ENCODE measurements at places on chromosomes 11 and 22.

DNA sequence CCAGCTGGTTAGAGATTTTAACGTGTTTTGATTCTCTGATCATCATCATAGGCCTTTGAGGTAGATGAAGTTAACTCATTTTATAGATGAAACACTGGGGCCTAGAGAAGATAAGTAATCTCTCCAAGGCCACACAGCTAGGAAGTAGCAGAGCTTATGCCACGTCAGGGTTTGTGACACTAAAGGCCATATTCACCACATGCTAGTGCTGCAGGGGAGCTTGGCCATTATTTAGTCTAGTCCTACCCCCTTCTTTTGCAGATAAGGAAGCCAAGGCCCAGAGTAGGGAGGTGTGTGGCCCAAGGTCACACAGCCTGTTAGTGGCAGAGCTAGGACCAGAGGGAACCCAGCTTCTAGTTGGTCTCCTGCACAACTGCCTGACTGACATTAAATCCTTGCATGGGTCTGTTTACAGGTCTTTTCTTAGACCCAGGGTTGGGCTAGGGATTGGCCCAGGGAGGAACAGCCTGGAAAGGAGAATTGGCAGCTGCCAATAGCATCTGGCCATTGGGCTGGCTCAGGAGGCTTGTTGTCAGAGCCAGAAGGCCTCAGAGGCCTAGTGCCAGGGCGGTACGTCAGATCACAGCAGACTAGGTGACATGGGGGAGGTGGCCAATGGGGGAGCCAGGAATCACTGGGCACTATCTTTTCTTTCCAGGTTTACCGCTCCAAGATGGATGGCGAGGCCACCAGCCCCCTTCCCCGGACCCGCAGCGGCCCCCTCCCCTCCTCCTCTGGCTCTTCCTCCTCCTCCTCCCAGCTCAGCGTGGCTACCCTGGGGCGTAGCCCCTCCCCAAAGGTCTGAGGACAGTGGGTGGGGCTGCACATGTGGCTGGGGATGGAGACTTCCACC lies 36.0 kb downstream of the PHLDB1 start:
- DNase-seq: no peak

DNA sequence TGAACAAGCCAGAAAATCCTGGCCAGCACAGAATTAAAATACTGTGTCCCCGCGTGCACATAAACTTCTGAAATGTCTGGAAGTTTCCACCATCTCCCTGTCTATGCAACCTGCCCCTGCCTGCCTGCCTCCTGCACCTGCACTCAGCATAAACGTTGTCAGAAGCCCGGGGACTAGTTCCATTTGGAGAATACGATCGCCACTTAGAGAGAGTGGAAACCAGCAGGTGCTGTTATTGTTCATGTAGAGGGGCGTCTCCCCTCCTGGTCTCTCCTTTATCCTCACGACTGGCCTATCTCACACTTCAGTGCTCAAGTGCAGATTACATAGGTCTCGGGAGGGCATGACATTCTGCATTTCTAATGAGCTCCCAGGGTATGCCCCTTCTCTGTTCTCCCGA lies 35.6 kb downstream of the MPPED1 start:
- DNase-seq: peak; percentile 89

DNA sequence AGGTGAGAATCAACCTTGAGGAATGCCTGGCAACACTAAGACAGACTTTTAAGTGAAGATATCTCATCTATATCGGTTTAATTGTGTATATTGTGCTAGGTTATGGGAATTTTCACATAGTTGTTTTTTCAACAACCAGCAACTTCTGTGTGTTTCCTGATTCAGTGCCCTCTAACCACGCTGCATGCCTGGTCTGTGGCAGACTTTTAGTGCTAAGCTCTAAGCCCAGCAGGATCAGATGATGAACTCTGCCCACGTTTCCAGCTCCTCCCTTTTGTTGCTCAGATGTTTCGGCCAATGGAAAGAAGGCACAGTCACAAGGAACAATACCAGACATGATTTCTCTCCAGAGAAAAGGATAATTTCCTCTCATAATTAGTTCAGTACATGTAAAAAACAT lies 1.4 kb upstream of the VWA5A start:
- DNase-seq: no peak

DNA sequence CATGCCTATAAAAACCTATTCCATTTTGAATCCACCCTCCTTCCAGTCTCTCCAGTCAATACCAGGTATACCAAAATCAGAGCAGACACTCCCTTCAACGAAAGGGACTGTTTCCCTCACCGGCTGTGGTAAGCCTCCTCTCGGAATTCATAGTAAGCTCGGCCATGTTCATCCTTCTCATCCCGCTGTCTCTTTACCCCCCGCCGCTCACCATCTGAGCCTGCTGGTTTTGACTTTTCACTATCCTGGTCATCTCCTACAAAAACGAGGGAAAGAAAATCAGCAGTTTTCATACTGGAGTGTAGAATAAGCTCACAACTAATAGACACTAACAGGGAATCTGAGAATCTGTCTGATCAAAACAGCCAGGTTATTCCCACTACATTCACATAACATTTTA lies 3.1 kb downstream of the HNRNPUL2 start:
- no peak for DNase-seq

GRCh38 chr11:67996622-67997474 lies 7.0 kb downstream of the UNC93B1 start:
- DNase-seq: no peak

- DNase-seq: no peak
These were observed 148.3 kb upstream of the CADM1 start for GRCh38 chr11:115652496-115652895.

DNA sequence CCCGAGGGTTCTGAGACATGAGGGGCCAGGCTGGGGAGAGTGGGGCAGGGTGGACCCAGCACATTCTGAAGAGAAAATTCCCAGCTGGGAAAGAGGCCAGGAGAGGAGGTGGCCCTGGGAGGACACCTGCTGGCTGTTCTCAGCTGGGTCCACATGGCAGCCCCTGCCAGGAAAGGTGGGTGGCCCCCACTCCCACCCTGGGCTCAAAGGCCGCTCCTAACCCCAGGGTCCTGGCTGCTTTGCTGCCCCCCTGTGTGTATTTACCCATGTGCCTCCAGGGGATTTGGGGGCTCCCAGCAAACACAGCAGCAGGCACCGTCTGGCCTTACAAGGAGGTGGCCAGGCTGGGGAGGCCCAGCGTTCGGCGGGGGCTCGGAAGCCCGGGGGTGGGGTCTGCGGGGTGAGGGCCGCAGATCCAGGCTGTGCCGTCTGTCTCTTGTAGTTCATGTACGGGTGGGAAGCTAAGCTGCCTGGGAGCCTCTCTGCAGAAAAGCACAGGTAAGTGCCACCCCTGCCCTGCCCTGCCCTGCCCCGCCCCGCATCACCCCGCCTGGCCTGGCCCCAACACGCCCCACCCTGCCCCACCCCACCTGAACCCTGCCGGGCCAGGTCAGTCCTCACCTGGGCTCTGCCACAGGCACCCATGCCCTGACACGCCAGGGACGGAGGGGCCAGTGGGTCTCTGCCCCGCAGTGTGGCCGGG lies 10.6 kb downstream of the MUC5B start:
- DNase-seq: no peak

GRCh38 chr22:29144786-29145160 lies 60.9 kb upstream of the EMID1 start:
- no peak for DNase-seq

- no peak for DNase-seq
These were observed 90.5 kb upstream of the POU2AF2 start for GRCh38 chr11:111155021-111155420.

DNA sequence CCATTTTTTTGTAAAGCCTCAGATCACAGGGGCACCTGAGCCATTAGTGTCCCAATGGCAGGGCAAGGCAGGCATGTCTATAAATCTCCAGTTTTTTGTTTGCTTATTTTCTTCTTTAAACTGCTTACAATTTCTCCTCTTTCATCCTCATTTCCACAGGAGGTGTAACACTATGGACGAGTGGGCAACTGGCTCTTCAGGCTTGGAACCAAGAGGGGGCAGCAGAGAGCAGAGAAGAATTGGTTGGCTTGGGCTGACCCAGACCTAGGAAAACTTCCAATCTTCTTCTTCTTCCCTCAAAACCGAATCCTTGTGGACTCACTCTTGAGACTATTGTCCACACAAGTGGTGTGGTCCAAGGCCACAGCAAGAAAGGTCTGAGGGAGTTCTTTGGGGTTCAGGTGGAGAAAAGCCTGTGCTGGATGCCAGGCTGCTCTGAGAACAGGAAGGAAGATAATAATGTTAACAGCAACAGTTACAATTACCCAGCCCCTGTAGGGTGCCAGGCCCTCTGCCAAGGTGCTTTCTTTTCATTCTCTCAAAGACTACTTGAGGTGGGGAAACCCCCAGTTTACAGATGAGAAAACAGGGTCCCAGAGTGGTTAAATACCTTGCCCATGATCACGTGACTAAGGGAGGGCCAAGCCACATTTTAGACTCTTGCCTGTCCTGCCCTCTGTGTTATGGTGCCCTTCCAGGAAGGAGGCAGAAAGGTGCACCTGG lies 70.7 kb upstream of the E2F8 start:
- peak; percentile 45 for DNase-seq

GRCh38 chr11:44600839-44601383 lies 35.4 kb downstream of the CD82 start:
- DNase-seq: no peak

- no peak for DNase-seq
These were observed 3.3 kb downstream of the FXYD6 start for GRCh38 chr11:117872975-117873827.

GRCh38 chr22:48171271-48171691 lies 1408.8 kb downstream of the TBC1D22A start:
- DNase-seq: no peak

DNA sequence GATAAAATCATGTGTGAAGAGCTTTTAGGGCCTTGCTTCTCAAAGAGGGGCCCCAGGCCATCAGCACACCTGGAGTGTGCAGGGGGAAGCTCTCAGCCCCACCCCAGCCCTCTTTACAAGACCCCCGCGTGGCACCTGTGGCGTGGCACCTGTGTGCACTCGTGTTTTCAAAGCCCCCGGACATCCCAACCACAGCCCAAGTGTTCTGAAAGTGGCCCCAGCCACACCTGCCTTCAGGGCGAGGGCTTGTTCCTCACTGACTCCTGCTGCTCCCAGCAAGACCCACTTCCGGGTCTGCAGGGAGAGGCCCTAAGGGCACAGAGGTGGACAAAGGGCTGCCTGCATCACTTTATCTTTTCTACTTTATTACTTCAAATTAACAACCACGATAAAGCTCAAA lies 17.5 kb upstream of the TMEM184B start:
- no peak for DNase-seq

DNA sequence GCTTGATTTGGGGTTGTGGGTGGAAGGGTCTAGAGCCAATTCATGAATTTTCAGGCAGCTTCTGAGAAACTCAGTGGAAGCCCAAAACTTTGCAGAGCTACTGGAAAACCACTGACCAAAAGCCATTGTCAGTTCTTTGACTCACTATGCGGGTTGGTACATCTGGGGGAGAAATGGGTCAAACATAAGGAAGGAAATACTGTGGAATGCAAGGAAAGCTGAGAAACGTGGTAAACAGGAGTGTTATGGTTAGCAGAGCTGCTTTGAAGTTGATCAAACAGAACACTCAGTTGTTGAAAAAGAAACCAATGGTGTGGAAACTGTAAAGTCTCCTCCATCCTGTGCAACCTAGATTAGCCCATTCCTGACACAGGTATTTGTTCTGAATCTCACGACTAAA lies 6.3 kb upstream of the ABTB2 start:
- DNase-seq: no peak

DNA sequence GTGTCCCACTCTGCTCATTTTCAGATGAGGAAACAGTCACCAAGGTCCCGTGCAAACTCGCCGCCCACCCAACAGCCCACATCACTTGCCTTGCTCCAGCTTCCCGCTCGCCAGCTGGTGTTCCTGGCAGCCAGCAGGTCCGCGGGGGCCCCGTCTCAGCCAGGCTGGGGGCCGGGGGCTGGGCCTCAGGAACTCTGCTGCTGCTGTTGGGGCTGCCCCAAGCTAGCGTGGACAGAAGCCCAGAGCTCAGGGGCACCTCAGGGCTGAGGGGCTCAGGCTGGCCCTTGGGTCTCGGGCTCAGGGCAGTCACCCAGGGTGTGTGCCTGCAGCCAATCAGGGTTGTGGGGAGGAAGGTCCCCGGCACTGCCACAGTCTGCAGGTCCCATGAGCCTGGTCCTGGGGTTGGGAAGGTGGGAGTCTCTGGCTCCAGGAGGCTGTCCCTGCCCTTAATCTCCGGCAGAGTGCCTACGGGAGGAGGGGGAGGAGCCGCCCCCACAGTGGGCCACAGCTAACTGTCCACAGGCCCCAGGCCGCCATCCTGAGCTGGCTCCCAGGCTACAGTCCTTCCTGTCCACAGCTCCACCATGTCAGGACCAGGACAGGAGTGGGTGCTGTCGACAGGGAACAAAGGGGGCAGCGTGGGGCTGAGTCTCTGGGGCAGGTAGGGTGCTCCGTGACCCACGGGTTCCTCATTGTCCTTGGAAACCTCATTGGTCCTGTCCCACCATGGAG lies 65.2 kb downstream of the ARFGAP3 start:
- no peak for DNase-seq

DNA sequence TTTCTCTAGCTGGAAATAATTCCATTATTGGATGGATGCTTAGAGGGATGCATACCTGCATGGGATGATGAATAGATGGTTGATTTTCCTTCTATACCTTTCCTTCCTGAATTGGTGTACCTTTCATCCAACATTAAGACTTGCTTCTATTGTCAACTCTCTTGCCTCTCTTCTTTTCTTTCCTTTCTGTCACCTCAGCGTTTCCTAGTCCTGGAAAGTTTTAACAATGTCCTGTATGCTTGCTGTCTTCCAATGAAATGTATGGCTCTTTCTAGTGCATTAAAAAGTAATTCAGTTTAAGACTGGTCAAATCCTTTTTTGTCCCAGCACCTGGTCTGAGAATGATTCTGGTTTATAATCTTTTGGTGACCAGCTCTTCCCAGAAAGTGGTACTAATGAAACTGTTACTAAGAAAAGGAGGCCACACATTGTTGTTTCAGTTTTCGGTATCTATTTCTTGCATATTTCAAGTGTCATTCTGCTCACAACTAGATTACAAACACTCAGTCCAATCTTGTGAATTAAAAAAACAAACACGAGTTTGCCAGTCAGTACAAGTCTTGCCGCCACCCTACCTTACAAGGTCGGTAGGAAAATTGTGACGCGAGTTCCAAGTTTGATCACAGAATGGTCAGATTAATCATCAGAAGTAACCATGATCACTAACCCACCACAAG lies 8.0 kb downstream of the POU2AF1 start:
- DNase-seq: no peak

DNA sequence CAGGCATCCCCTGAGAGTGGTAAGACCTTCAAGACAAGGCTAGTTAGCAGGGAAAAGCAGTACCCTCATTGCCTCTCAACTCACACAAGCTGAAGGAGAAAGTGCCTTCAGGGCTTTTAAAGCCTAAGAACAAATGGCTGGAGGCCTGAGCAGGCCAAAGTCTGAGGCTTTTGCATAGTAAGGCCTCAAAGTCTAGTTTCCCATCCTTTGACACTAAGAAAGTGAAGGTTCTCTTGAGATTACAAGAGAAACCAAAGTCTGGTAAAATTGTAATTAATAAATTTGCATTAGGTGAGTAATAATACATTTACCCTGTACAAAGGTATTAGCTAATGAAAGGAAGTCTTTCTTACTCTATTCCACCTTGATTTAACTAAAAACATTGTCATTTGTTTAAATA lies 47.0 kb upstream of the CCDC89 start:
- no peak for DNase-seq

All from NCI-H187 (cell line).